ENCODE measurements at places on chromosomes 5 and 9.

GRCh38 chr5:112165897-112166737 is 253.0 kb downstream of the EPB41L4A start:
- no peak overlapping the region for H3K27ac ChIP-seq
- DNase-seq = no peak
- H3K36me3 ChIP-seq = peaks cover 69% of the 10 kb centered on the region
- H3K4me3 ChIP-seq = no peak overlapping the region
- no peaks in the 10 kb centered on the region for H3K27me3 ChIP-seq
- H3K4me1 ChIP-seq = peaks cover 17% of the 10 kb centered on the region

DNA sequence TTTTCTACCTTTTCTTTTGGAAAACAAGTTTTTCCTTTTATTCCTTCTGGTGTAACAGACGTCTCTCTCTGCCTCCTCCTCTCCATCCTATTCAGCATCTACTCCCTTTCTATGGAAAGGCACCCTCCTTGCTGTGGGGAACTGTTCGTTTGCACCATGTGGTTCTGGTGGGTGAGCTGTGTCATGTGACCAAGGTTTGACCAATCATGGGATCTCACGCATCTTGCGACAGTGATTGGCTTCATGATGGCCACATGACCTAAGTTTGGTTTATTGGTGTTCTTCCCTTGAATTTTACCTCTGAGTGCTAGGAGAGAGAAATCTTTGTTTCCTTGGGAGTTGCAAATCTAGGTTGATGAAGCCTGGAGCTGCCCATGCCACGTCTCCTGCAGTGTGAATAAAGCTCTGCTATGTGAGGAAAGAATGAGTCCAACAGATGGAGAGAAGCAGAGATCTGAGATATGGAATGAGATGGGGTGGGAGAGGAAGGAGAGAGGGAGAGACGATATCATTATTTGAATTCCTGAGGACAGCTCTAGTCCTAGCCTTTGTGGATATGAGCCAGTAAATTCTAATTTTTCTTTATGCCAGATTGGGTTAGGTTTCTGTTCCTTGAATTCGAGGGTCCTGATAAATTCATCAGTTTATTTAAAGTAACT is 178.8 kb upstream of the IL12B start:
- H3K4me1 ChIP-seq = peaks cover 4% of the 10 kb centered on the region
- H3K27ac ChIP-seq = no peak overlapping the region
- peaks cover 3% of the 10 kb centered on the region for H3K27me3 ChIP-seq

GRCh38 chr5:172123269-172123692 is 64.7 kb downstream of the STK10 start:
- peak; percentile 79 for DNase-seq
- no peaks in the 10 kb centered on the region for H3K36me3 ChIP-seq
- no peak overlapping the region for H3K27ac ChIP-seq

- H3K4me3 ChIP-seq = no peak overlapping the region
- no peak overlapping the region for H3K27ac ChIP-seq
- no peak for DNase-seq
- peaks cover 27% of the 10 kb centered on the region for H3K4me1 ChIP-seq
- peaks cover 35% of the 10 kb centered on the region for H3K36me3 ChIP-seq
Observed at GRCh38 chr5:136064510-136064909, 35.7 kb downstream of the TGFBI start.

GRCh38 chr5:56506211-56506965 is 273.3 kb upstream of the ANKRD55 start:
- DNase-seq = no peak
- H3K4me1 ChIP-seq = peaks cover 1% of the 10 kb centered on the region
- no peaks in the 10 kb centered on the region for H3K27me3 ChIP-seq
- no peak overlapping the region for H3K27ac ChIP-seq

GRCh38 chr5:156934450-156935211 is 28.4 kb downstream of the TIMD4 start:
- no peak overlapping the region for H3K27ac ChIP-seq
- no peak for DNase-seq
- H3K4me3 ChIP-seq = no peak overlapping the region
- H3K36me3 ChIP-seq = no peaks in the 10 kb centered on the region
